ENCODE measurements at places on chromosomes 13 and 19.

DNA sequence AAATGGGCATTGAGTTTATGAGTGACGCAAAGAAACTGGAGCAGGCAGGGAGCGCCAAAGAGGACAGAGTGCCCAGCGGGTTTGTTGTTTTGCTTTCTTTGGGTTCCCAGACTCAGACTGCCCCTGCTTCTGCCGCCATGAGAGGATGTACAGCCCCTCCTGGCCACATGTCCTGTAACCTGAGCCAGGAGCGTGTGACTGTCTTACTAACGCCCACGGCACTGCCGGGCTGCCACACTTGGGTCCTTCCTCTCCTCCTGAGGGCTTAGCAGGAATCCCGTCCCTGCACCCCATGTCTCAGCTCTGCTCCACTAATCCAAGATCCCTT lies 80.5 kb downstream of the GPR12 start:
- no peak for DNase-seq

- no peak for DNase-seq
Observed at GRCh38 chr13:78595495-78596398, 7.6 kb downstream of the POU4F1 start.

DNA sequence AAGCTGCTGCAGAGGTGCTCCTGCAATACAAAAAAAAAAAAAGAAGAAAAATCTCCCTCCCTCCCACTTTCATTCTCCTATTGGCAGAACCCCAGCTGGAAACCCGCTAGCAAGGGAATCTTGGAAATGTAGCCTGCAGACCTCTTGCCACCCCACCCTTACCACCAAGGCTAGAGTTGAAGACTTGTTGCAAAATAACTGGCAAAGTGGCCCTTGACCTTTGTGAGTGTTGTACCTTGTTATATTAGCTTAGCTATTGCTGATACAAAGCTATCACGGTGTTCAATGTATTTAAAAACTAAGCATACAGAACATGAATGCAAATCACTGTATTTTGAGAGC lies 57.5 kb upstream of the KCTD4 start:
- peak; percentile 21 for DNase-seq

DNA sequence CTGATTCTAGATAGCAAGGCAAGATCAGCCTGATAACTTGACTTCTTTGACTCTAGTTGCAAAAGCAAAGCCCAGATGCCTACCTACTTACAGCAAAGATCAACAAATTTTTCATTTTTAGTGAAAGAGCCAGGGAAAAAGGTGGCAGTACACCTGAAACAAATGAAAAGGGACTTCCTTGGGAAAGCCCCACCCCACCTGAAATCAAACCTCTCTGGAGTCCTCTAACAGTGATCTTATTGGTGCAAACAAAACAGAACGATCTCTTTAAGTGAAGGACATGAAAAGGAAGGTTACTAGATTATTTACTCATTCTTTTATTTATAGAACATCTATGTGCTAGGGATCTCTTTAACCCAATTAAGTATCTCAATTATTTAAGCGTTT lies 507 bp upstream of the LCP1 start:
- DNase-seq = no peak

GRCh38 chr13:24911133-24911908 lies 147.4 kb downstream of the RNF17 start:
- no peak for DNase-seq

DNA sequence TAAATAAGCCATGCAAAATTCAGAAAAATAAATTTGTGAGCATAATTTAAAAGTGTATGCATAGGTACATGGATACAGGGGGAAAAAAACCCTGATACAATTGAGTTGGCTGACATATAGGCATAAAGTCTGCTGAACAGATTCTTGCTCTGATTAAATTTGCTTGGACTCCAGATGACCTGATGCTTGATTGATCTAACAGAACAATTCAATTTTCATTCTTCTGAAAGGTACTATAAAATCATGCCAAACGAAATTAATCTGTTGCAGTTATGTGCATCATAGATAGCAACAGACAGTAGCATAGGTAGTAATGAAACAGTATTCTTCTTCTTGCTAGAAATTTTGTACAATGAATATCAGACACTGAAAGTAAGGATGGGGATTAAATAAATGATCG lies 578.2 kb upstream of the SLITRK6 start:
- DNase-seq = no peak

DNA sequence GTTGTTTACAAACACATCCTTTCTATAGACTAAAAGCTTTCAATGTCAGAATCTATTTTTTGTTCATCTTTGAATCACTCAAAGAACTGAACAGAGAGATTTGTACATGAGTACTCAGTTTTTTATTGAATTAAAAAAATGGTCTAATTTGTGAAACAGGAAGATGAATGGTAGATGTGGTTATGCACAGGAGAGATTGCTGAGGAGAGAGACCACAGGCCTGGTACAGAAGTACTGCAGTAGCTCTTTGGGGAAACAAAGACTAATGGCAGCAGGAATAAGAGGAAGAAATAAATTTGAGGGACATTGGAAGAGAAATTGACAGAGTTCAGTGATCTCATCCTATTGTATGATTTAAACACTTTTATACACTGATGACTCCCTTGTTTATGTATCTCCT lies 222.0 kb upstream of the ARGLU1 start:
- DNase-seq = no peak

DNA sequence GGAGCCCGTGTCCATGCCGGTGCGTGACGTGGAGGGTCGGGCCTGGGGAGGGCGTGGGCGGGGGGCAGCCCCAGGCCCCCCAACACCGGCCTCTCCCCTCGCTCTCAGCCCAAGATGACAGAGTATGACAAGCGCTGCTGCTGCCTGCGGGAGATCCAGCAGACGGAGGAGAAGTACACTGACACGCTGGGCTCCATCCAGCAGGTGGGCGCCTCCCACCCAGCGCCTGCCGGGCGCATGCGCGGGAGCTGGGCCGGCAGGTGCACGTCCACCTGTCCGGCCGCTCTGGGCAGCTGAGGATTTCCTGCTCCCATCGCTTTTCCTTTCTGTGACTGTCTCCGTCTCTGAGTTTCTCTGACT lies 49.8 kb downstream of the VAV1 start:
- DNase-seq = no peak

Measured in transverse colon (tissue), 4 donors.